ENCODE measurements at places on chromosomes 7 and 10.

- no peak for DNase-seq
These were observed 32.1 kb downstream of the SGPL1 start for GRCh38 chr10:70847659-70848360.

DNA sequence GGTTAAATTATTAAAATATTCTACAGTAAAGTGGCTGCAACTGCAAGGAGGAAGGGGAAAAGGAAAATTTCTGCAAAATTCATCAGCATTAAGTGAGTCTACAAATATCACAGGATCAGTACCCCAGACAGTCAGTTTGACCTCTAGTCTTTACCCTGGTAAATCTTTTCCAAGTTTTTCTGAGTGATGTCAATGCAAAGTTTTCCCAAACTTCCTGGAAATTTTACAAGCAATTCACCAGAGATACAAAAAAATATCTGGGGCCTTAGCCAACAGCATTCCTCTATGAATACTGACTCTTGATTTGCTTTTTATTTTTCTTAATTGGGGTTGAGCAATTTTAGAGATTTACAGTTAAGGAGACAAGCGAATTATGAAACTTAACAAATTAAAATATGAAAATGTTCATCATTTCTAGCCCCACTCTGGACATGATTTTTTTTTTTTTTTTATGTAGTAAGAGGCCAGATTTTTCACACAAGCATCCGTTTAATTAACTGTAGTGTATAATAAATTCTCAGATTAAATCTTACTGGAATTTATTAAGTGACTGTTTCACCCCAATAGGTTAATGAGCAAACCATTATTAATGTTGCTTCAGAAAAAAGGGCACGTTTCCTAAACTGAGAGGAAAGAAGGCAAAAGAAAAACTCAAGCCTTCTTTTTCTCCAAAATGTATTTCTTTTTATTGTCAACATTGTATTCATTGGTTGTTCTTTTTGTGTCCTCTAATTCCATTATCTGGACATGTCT lies 539.5 kb upstream of the FZD8 start:
- DNase-seq = no peak

GRCh38 chr7:116329686-116330503 lies 119.6 kb downstream of the TES start:
- DNase-seq = no peak

- DNase-seq = no peak
These were observed 7.5 kb downstream of the MNX1 start for GRCh38 chr7:157002819-157003421.

GRCh38 chr10:11483201-11484148 lies 128.0 kb downstream of the USP6NL start:
- no peak for DNase-seq

GRCh38 chr10:101357958-101358357 lies 4.0 kb downstream of the BTRC start:
- DNase-seq = no peak
